Occipital lobe (tissue), 3 donors: ENCODE measurements at places on chromosomes 13 and 19.

DNA sequence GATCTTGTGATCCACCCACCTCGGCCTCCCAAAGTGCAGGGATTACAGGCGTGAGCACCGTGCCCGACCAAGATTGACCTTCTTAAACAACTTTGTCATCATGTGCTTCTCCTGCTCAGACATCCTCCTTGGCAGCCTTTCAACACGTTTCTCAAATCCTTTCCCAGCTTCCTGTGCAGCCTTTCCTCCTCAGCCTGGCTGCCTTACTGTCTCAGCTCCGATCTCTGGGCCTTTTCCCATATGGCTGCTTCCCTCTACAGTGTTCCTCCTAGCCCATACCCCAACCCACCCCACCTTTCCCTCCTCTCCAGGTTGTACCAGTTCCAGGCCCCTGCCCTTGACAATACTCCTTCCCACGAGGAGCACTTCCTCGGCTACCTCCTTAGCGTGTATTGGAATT lies 7.2 kb downstream of the PHF11 start:
- DNase-seq = no peak

GRCh38 chr13:44806826-44807225 lies 182.4 kb downstream of the NUFIP1 start:
- peak; percentile 8 for DNase-seq

- DNase-seq = no peak
These were observed at the start of gene KISS1R for GRCh38 chr19:917323-918151. Gene KISS1R, plus strand, starts transcription at chr19:917333. Its CDS starts 170 bp downstream, at chr19:917503.

DNA sequence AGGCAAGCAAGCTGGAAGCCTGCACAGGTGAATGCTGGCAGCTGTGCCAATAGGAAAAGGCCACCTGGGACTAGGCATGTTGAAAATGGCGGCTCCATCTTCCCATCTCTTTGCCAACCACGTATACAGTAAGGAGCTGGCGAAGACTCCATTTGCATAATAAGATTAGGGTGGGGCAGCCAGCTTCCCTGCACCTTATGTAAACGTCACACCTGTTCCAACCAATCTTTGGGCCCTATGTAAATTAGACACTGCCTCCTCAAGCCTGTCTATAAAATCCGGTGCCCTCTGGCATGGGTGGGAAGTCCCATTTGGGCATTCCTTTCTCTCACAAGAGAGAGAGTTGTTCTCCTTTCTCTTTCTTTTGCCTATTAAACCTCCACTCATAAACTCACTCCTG lies 16.8 kb downstream of the ADGRE2 start:
- no peak for DNase-seq
